Anterior cingulate cortex (tissue), 58 donors: ENCODE measurements at places on chromosomes 5 and 9.
A peak's percentile ranks its signal among the peaks of the same experiment; 100 is the strongest.

- no peak for DNase-seq
Observed at GRCh38 chr5:11596657-11597071, 307.6 kb downstream of the CTNND2 start.

GRCh38 chr5:157713830-157714595 lies 17.2 kb upstream of the THG1L start:
- no peak for DNase-seq

- DNase-seq, result no peak
Observed at GRCh38 chr5:170484847-170485615, 18.8 kb upstream of the KCNIP1 start.

DNA sequence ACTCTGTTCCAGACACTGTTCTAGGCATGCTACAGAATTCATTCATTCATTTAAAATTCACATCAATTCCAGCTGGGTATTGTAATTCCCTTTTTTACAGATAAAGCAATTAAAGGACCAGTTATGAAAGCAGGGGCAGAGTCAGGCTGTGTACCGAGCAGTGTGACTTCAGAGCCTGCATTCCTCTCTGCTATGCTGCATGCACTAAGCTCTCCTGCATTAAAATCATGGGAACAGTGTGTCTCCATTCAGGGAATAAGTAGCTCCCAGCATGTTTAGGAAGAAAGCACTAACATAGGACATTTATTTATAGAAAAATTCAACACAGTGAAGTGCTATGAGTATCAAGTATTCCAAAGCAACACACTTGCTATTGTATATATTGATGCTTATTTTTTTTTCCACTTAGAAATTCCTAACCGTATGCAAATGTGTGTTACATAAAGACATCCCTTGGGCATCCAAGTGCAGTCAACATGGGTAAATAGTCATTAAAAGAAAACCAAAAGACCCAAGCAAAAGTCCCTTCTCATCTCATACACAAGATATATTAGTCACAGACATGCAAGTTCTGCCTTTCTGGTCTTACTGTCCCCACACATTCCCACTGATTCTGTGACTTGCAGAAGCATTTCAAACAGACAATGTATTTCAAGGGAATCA lies 173.7 kb downstream of the GABRB2 start:
- DNase-seq, result no peak

DNA sequence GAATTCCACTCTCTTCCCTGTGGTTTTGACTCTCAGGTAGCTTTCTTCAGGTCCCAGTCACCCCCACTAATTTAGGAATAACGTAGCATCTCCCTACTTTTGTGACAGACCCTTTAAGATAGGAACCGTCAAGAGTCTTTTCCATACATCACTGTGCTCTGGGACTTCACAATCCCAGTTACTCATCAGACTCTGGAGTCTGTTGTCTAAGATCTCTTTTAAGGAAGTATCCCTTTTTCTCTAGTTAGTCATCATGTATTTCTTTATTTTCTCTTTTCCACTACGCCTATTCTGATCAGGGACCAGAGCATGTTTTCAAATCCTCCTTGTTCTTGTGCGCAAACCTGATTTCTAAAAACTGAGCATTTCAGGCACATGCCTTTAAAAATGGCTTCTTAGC lies 143.0 kb downstream of the GOLPH3 start:
- no peak for DNase-seq

DNA sequence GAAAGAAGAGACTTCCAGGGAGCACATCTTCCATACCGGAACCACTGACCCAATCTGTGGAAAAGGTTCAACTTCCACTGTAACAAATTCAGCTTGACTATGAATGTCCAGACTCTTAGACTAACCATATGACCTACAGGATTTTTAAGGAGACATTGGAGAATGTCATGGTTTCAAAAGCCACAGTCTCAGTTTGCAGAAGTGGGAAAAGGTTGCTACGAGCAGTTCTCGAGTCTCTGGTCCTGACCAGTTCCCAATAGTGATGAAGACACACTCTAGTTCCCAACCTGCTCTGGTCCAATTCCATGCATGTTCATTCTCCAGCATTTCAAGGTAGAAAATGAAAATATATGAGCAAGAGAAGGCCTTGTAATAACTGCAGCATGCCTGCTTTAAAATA lies 158.0 kb downstream of the MAPKAP1 start:
- no peak for DNase-seq

DNA sequence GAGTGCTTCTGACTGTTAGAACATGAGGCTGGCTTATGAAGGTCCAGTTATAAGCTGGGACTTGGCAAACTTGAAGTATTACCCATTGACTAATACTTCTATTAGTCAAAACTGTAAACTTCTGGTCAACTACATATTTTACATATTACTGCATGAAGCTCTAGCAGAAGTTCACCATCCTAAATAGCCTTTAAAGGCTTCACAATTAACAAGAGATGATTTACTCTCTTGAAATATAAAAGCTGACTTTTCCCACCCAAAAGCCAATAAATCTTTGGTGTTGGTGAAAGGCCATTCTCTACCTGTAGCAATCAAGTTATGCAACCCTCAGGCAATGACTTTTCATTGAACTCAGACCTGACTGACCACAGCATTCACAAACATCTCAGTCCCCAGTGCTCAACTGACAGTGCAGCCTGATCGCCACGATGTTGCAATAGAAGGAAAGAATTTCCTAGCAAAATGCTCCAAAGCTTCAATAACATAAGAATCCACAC lies 345.6 kb downstream of the EBF1 start:
- DNase-seq, result no peak

GRCh38 chr9:137907776-137908175 lies 30.2 kb downstream of the CACNA1B start:
- DNase-seq, result no peak

DNA sequence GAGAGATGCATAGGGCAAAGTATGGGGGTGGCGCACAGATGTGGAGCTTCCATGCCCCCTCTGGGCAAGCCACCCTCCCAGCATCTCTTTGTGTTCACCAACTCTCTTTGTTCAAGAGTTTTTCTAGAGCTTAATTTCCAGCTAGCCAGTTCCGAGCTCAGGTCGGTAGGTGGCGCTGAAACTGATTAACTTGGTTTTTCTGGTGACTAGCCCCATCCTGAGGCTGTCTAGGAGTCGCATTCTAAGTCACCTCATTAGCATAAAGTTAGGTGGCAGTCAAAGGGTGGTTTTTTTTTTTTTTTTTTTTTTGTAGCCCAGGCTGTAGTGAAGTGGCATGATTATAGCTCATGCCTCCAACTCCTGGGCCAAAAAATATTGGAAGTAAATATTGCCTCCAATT lies 476.4 kb downstream of the KDM4C start:
- DNase-seq, result no peak

DNA sequence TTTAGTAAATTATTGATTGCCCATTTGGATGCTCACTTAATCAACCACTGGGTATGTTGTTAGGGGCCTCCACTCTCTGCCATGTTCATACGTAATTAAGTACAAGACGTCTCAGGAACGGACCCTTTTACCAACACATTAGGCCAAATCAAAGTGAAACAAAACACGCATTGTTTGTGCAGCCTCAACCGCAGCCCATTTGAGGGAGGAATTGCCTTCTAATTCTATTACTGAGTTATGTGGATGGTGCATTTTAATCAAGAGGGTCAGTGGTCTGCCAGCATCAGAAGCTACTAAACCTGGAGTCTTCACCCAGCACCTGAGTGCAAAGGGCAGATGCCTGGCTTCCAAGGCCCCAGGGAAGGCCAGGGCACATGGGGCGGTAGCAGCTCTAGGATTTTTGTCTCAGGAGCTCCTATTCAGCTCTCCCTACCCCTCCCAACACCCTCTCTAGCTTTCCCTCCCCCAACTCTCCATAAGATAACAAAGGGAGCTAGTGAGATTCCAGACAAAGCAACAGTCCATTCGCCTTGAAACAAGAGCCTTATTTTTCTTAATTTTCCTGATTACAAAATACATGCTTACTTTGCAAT lies 7.9 kb upstream of the MED27 start:
- peak; percentile 57 for DNase-seq

- no peak for DNase-seq
Observed at GRCh38 chr5:22852807-22853660, at the start of gene CDH12. Gene CDH12 (minus strand): TSS chr5:22853344.

DNA sequence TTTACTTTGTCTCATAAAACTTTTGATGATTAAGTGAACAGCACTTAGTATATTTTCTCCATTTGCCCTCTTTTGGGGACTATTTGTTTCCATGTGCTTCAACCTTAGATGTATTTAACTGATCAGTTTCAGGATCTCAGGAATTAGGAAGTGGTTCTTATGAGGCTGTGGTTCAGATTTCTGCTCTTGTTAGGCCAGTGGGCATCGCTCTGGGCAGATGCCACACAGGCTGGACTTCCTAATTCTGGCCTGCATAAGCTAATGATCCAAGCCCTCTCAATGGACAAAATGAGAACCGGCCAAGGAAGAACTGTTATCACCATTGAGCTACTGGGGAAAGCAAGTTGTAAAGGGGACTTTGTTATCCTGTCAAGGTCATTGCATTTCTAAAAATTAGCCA lies 6.9 kb downstream of the ARHGAP26 start:
- no peak for DNase-seq
